Fibroblast of villous mesenchyme (primary cell): ENCODE measurements at places on chromosomes 2 and 18.

GRCh38 chr2:3807853-3808252, 104.5 kb downstream of the DCDC2C start:
- peak; percentile 42 for DNase-seq

- no peak for DNase-seq
Observed at GRCh38 chr2:64880193-64880951, 108.8 kb upstream of the SLC1A4 start.

DNA sequence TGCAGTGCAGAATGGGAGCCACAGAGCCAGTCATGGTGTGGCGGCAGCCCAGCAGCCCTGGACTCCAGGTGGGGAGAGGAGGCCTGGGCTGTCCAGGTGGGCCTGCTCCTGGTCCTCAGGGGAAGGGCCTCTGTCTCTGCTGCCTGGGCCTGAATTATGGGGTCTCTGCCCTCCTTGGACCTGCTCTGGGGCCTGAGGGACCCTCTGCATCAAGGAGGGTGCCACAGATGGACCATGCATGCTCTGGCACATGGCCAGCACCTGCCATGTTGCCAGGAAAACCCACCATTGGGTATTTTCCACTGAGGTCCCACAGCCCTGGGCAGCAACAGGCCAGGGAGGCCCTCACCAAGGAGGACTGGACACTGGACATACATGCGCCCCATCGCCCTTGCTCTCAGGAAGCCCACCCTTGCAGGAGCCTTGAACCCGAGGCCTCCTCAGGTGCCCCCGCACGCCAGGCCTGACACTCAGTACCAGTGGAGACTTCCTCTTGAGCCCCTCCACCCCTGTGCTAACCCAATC, 107.1 kb downstream of the NDUFA10 start:
- no peak for DNase-seq

GRCh38 chr2:86221066-86221684, 21.9 kb downstream of the MRPL35 start:
- DNase-seq: peak; percentile 53

- no peak for DNase-seq
Observed at GRCh38 chr2:27133195-27133875, 1.1 kb downstream of the PREB start.

DNA sequence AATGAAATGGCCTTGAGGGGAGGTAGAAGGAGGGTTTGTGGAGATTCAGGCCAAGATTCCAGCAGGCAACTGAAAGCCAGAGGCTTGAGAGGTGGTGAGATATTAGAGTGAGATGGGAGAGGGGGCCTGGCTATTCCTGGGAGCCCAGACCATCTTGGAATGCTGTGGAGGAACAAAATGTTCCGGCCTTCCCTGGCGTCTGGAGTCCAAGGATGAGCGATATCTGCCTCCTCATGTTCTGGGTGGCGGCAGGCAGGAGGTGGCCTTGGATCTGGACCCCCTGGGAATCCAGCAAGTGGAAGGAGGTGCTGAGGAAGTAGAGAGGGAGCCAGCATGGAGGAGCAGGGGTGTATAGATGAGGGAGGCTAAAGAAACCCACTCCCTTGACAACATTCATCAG, 335.9 kb downstream of the CYP26B1 start:
- no peak for DNase-seq

DNA sequence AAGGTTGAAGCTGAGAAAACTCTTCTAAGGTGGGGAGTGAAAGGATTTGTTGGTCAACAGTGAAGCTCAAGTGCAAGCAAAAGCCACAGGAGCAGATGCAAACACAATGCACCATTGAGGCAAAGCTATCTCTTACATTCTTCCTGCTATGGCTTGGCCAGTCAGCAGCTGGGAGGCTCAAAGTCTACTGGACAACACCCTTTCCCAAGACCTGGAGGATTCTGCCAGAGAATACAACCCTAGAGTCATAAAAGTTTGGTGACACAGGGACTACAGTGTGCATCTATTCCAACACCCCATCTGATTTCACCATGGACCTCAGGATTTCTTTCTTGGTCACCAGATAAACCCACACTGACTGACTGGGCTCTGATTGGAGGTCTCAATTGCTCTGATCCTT, 342.0 kb downstream of the HRH4 start:
- no peak for DNase-seq

- no peak for DNase-seq
Observed at GRCh38 chr2:235142601-235143000, 190.8 kb downstream of the SH3BP4 start.

- no peak for DNase-seq
Observed at GRCh38 chr2:206316141-206316540, 41.7 kb downstream of the ZDBF2 start.

DNA sequence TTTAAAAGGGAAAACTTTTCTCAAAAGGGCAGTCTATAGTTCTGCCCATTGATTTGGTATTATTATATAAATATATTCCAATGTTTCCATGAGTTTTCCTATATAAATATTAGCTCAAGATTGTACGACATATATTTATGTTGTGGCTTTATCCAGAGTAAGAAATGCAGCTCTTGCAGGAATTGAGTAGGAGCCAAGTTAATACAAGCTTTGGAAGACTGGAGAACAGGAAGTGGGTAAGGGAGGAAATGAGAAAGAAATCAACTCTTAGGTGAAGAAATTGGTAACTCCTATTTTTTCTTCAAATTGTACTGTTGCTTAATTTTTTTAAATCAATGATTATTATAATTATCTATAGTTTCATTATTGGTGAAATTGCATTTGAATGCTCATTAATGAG, 105.4 kb upstream of the FAM117B start:
- DNase-seq: peak; percentile 69

DNA sequence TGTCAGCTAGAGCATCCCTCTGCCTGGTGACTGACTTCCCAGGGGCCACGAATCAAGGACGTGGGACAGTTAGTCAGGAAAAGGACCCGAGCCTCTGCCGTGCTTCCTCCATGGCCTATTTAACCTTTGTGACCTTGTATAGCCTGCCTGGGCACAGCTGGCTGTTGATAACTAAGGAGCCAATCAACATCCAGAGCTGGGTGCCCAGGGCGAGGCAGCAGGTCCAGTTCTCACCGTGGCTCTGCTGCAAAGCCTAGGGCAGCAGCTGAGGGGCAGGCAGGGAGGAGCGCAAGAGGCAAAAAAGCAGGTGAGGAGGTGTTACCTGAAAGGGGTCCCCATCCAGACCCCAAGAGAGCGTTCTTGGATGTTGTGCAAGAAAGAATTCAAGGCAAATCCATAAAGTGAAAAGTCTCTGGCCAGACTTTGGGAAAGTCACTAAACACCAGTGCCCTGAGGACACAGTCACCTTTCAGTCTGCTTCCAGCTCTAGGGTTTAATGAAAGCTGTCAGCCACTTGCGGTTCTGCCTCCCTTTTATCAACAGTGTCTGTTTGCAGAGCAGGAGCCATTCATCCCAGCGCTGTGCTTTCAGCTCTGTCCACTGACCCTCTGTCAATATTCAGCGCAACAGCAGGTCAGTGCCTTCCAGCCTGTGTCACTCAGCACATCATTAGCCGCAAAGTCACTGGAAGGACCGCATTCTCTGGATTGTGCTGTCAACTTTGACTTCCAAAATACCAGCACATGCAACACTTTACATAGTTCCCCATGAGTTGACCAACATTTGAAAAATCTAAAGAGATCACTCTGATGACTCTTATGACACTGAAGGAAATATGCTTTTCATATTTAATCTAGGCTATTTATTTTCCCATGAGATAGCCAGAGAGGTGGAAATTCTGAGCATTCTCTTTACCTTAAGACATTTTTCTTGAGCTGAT, 38.6 kb upstream of the ASAP2 start:
- no peak for DNase-seq

GRCh38 chr2:181892799-181893435, 1.4 kb downstream of the ITPRID2 start:
- DNase-seq: peak; percentile 81

- DNase-seq: peak; percentile 69
Observed at GRCh38 chr18:79905389-79905911, 46.0 kb downstream of the SLC66A2 start.

DNA sequence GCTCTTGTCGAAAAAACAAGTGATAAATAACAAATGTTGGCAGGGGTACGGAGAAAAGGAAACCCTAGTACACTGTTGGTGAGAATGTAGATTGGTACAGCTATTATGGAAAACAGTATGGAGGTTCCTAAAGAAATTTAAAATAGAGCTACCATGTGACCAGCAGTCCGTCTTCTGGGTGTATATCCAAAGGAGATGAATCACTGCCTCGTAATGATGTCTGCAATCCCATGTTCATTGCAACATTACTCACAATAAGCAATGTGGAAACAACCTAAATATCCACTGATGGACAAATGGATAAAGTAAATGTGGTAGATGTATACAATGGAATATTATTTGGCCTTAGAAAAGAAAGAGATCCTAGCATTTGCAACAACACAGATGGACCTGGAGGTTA, 50.6 kb downstream of the SLC16A14 start:
- DNase-seq: peak; percentile 91
